Progenitor cell of endocrine pancreas (in vitro differentiated cells): ENCODE measurements at places on chromosomes 1 and 21.

- DNase-seq = no peak
Observed at GRCh38 chr1:208216062-208216461, 28.1 kb downstream of the PLXNA2 start.

GRCh38 chr1:9400425-9401079 is 107.9 kb downstream of the SPSB1 start:
- no peak for DNase-seq

DNA sequence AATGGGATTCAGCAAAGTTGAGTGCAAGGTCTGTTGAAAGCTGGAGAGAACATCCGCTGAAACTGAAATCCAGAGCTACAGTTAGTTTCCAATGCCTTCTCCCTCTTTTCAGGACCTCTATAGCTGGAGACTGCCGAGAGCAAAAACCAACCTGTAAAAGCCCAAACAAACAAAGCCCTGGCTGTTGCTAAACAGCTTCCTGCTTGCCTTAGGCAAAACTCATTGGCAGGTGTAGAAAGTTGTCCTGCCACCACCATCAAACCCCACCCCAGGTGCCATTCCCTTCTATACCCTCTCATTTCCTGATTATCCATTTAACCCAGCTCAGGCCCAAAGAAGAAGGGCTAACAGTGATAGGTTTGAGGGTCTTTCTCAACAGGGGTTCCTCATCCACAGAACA is 24.7 kb downstream of the SCYL3 start:
- DNase-seq = no peak

- no peak for DNase-seq
Observed at GRCh38 chr1:235151033-235151432, 10.0 kb downstream of the RBM34 start.

GRCh38 chr21:27564684-27565301 is 597.9 kb upstream of the ADAMTS5 start:
- DNase-seq = no peak

- no peak for DNase-seq
Observed at GRCh38 chr1:43632135-43632670, 17.7 kb upstream of the KDM4A start.

DNA sequence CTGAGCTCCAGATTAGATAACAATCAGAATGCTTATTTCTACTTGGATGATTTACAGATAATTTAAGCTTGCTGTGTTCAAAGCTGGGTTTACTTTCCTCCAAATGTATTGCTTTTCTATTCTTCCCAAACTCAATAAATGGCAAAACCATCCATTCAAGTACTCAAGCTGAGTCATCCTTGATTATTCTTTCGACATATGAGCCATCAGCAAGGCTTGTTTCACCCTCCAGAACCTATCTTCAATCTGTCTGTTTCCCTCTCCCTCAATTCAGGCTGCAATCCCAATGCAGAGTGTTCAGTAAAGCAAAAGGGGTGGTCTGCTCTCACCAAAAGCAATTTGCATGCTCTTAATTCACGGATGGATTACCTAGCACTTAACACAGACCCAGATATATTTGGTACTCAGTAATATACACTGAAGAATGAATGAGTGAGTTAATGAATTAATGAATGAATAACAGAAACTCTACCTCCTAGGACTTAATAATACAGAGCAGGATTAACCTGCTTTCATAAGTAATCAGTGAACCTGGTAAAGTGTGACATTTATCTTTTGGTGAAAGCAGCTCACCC is 41.9 kb downstream of the DDR2 start:
- no peak for DNase-seq

- DNase-seq = no peak
Observed at GRCh38 chr1:63027176-63027575, 243.2 kb downstream of the ATG4C start.

DNA sequence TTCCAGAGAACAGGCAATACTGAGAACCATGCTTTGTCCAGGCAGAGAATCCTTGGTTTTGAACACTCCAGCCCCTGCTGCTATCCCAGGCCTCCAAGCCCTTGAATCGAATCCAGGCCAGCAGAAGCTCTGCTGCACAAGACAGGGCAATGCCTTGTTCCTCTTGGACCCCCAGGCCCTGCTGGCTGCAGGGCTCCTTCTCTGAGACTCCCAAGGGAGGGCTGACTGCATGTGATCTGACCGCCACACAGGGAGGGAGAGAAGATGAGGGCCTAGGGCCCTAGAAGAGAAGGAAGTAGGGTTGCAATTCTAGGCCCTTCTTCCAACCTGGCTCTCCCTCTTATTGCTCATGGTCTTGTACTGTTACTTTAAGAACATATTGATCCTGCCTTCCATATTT is 160.6 kb upstream of the EDN2 start:
- DNase-seq = no peak

DNA sequence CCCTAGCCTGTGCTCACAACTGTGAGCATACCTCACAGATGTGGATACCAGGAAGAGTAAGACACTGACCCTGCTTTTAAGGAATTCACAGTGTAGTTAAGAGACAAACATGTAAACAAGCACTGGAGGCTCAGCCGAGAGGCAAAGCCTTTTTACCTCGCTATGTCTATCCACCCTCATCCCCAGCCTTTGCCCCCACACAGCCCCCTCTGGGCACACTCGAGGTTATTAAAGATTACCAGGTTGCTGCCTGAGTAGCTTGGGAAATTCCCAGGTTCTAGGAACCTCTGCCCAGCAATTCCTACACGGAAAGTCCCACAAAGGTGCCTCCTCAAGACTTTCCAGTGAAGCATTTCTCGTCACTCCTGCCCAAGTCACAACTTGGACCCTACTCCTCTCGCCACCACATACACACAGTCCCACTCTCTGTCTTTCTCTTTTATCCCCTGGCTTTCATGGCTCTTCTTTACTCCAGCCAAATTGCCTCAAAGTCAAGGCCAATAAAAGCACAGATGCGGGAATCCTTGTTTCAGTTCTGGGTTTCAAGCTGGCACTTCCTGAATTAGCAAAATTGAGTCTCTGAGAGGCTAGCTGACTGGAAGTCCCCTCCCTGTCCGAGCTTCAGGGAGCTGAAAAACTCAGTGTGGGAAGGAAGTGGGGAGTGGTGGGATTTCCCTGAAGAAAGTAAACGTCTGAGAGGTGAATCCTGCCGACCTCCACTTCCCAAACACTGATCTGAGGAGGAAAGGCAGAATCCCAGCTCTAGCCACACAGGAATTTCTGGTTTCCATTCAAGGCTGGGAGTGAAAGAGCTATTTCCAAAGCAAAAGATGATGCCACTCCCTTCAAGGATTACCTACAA is 7.6 kb downstream of the DENND2D start:
- no peak for DNase-seq

DNA sequence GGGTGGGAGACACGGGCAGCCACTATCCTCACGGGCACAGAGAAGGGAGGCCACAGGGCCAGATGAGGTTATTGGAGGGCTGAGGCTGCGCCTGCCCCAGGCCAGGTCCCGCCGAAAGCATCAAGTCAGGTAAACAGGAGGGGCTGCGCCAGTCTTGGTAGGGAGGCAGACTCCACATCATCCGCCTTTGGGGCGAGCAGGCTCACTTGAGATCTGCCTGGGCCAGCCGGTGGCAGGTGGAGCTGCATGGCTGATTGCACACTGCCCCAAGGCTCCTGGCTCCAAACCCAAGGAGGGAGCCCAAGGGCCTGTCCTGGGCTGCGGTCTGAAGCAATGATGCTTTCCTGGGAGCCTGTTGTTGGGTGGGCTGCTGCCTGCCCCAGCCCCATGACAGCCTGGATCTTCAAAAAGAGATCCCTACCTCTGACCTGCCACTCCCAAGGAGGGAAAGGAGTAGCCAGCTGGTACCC is 4.6 kb downstream of the SMIM1 start:
- DNase-seq = no peak

DNA sequence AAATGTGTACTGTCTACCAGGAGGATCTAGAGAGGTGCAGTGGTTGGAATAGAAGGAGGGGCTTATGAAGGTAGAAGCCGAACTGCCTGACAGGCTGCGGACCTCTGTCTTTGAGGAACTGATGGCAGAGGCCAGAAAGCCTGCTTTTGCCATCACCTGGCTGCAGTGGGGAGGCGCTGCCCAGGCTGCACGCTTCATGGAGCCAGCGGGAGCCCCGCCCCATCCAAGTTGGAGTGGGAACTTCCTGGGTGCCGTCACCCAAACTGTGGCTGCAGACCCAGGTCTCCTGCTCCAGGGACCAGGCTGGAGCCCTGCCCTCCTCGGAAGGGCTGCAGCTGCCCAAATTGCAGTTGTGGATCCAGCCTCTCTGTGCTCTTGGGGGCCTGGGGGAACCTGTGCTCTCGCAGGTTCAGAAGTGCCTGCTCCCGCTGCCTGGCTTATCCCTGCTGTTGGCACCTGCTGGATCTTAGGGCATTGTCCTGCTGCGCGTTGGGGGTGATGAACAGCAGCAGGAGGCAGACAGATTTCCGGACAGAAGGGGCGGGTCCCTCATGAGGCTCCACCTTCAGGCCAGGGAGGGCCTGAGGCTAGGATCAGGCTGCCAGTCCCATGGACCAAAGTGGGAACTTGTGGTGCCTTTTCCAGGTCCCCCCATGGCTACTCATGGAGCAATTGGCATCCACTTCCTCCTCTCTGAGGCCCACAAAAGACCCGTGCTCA is 118.0 kb upstream of the PLPPR4 start:
- DNase-seq = no peak

DNA sequence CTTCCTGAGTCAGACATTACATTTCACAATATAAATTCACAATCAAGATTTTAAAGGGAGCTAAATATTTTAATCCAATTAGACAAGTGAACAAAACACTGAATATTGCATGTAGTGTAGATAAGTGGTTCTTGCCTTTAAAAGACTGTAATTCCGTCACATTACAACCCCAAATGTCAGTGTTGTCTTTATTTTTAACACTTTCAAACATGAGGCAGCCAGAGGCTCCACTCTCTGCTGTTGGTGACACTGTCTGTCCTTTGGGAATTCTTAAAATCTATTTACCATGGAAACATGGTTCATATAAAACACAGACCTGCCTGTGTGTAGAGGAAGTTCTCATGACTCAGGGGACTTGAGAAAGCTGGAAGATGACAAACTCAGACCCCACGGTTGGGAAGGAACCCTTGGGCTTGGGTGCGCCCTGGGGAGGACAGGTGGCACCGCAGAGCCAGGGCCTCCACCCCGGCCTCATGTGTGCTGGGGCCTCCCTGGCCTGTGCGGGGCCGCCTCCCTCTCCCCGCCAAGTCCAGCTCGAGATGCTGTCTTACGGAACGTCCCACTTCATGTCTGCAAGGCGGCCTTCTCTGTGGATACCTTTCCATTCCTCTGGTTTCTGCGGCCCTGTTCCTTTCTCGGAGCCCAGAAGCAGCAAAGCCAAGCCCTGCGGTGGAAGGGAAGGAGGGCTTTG is 239.0 kb downstream of the SDCCAG8 start:
- DNase-seq = no peak

GRCh38 chr1:9455487-9456234 is 83.6 kb upstream of the SLC25A33 start:
- peak; percentile 65 for DNase-seq

DNA sequence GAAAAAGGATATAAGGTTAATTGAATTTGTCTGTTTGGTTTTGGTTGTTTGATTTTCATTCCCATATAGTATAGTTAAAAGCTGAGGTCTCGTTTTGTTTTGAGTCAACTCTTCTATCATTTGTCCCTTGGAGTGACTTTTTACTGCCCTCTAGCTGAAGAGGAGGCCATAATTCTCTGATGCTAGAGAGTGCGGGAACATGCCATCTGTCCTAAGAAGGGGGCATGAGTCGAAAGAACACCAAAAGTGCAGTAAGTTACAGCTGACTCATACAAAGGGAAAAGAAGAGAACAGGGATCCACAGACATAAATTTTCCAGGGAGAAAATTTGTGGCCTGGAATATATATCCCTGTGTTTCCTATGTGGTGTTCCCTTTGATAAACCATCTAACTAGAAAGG is 4.1 kb downstream of the KRTAP21-3 start:
- no peak for DNase-seq

DNA sequence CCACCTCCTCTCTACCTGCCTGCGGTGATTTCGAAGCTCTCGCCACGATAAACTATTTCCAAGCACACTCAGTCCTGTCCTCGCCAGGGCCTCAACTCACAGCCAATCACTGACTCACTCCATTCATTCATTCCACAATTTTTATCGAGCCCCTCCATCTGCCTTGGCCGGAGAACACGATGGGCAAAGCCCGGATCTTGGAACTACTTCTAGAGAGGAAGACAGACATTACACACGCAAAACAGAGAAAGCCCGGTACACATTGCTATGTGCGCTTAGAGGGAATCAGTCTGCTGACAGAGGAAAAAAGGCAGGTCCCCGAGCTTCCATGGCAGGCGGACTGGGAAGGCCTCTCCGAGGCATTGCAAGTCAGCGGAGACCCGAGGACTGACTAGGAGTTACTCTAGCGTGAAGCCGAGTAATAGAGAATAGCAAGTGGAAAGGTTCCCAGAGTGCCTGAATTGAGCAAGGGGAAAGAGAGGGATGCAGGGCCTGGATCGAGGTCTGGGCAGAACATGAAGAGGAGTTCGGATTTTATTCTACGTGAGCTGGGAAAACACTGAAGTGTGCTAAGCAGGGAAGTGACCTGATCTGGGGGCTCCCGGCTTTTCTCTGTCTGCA is 54.2 kb upstream of the DNAJC6 start:
- peak; percentile 10 for DNase-seq

- DNase-seq = no peak
Observed at GRCh38 chr1:198657550-198658064, 18.8 kb downstream of the PTPRC start.

DNA sequence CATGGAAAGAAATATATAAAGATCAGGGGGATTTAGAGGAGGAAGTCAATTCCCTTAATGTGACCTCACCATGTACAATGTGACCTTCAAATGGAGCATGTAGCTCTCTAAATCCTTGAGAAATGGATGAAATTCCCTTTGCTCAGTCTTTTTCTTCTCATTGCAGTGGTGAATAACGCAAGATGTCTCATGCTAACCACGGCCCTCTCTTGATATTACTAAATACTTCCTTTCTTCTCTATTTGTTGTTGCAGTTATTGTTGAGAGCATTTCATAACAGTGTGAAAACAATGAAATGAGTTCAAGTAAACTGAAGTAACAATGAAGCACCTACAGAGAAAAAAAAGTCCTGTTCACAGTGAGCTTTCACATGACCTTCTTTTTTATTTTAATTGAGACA is 55.6 kb downstream of the ZNF281 start:
- no peak for DNase-seq

- DNase-seq = no peak
Observed at GRCh38 chr1:159000625-159001024, 9.1 kb upstream of the IFI16 start.

DNA sequence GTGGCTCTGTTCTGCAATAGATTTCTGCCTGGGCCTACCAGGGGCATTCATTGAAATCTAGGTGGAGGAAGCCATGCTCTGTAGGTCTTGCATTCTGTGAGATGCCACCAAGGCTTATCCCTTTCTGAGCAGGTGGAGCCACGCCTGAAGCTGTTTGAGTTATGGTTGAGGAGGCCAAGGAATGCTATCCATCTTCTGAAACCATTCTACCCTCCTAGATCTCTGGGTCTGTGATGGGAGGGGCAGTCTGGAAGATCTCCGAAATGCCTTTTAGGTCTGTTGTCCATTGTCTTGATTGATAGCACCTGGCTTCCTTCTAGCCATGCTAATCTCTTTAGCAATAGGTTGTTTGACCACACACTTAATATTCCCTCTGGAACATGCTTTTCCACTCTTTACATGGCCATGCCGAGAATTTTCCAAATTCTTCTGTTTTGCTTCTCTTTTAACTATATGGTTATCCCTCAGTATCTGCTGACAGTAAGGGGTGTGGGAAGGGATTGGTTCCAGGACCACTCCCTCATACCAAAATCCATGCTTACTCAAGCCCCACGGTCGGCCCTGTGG is 45.2 kb downstream of the AK4 start:
- no peak for DNase-seq
